ENCODE measurements at places on chromosomes 13 and 19. TPM values are rescaled to one million over a fixed set of nuclear protein-coding genes. Genes with fewer than 3 reads are reported as not detected.

- no peaks in the 10 kb centered on the region for H3K36me3 ChIP-seq
- no peak for DNase-seq
- H3K4me1 ChIP-seq: no peaks in the 10 kb centered on the region
- H3K27me3 ChIP-seq: peaks cover 68% of the 10 kb centered on the region
- no peak overlapping the region for H3K4me3 ChIP-seq
Measured at GRCh38 chr19:31421856-31422255, 72.6 kb upstream of the TSHZ3 start.

- no peak for DNase-seq
- peaks cover 2% of the 10 kb centered on the region for H3K36me3 ChIP-seq
- no peak overlapping the region for H3K27ac ChIP-seq
Measured at GRCh38 chr13:42084722-42085121, 36.3 kb downstream of the DGKH start.

GRCh38 chr19:13931391-13932148, 6.6 kb downstream of the PODNL1 start:
- H3K36me3 ChIP-seq: no peaks in the 10 kb centered on the region
- H3K27ac ChIP-seq: no peak overlapping the region
- H3K4me1 ChIP-seq: peaks cover 15% of the 10 kb centered on the region
- H3K27me3 ChIP-seq: peaks cover 19% of the 10 kb centered on the region
- DNase-seq: no peak
- H3K4me3 ChIP-seq: no peak overlapping the region

DNA sequence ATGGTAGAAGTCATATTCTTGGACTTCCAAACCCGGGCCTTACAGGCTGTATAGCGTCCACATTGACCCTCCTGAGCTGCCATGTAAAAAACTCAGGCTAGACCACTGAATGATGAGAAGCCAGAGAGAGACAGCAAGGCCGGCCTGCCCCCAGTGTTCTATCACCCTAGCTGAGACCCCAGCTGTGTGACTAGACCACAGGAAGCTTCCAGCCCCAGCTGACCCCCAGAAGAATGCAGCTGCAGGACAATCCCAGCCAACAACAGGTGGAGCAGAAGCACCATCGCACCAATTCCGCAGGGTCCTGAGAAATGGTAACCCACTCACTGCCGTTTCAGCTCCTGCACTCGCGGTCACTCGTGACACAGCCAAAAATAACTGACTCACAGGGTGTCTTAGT, 2.9 kb upstream of the ATP11A start:
- no peaks in the 10 kb centered on the region for H3K36me3 ChIP-seq
- no peak overlapping the region for H3K27ac ChIP-seq
- no peak for DNase-seq
- H3K4me3 ChIP-seq: no peak overlapping the region
- H3K27me3 ChIP-seq: no peaks in the 10 kb centered on the region

- H3K27me3 ChIP-seq: no peaks in the 10 kb centered on the region
- H3K36me3 ChIP-seq: peaks cover 3% of the 10 kb centered on the region
- H3K4me1 ChIP-seq: peaks cover 20% of the 10 kb centered on the region
- DNase-seq: no peak
- H3K27ac ChIP-seq: no peak overlapping the region
- no peak overlapping the region for H3K4me3 ChIP-seq
Measured at GRCh38 chr19:4795400-4795799, 3.9 kb downstream of the FEM1A start.

GRCh38 chr19:3370214-3370720, 3.9 kb downstream of the NFIC start:
- no peak for DNase-seq
- no peak overlapping the region for H3K4me3 ChIP-seq
- H3K27ac ChIP-seq: peak overlapping the region; percentile 93

- no peak overlapping the region for H3K27ac ChIP-seq
- H3K4me1 ChIP-seq: no peaks in the 10 kb centered on the region
- H3K36me3 ChIP-seq: no peaks in the 10 kb centered on the region
- no peak overlapping the region for H3K4me3 ChIP-seq
- H3K27me3 ChIP-seq: peaks cover 19% of the 10 kb centered on the region
Measured at GRCh38 chr13:111916201-111916600, 150.7 kb upstream of the SOX1 start.

GRCh38 chr19:13942023-13942684, 3.9 kb upstream of the PODNL1 start:
- no peak overlapping the region for H3K4me3 ChIP-seq
- H3K4me1 ChIP-seq: peaks cover 2% of the 10 kb centered on the region
- DNase-seq: no peak
- H3K27me3 ChIP-seq: no peaks in the 10 kb centered on the region

DNA sequence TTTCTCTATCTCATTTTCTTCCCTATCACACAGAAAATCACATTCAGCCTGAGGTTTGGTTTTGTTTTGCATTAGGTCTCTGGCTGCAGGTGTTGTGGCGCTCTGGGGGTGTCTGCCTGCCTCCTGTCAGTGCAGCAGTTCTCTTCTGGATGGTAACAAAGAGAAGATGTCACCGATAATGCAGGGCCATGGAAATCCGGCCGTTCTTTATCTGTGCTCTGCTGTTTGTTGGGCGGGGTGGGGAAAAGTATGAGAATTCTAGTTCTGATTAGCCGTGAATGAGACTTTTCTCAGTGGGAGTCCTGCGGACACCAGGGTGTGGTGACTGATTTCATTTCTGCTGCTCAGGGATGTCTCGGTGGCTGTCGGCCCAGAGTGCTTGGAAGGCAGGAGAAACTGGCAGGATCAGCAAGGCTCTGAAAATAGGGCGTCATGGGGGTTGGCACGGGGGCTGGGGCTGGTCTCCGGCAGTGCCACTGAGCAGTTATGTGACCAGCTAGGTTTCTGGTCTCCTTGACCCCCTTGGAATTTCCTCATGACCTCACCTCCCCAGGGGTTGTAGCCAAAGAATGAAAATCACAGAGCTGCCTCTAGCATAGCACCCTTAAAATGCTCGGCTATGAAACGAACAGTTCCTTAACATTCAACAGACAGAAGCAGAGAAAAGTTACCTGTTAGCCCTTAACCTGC, 5.0 kb downstream of the RNF113B start:
- no peak overlapping the region for H3K27ac ChIP-seq
- no peaks in the 10 kb centered on the region for H3K4me1 ChIP-seq
- no peaks in the 10 kb centered on the region for H3K36me3 ChIP-seq
- no peak overlapping the region for H3K4me3 ChIP-seq
- H3K27me3 ChIP-seq: peaks cover 52% of the 10 kb centered on the region

- H3K4me1 ChIP-seq: no peaks in the 10 kb centered on the region
- no peak for DNase-seq
- no peak overlapping the region for H3K27ac ChIP-seq
- no peaks in the 10 kb centered on the region for H3K36me3 ChIP-seq
Measured at GRCh38 chr13:66443926-66444325, 786.2 kb downstream of the PCDH9 start.

- H3K36me3 ChIP-seq: peaks cover 2% of the 10 kb centered on the region
- peaks cover 47% of the 10 kb centered on the region for H3K4me1 ChIP-seq
- no peak for DNase-seq
- H3K4me3 ChIP-seq: no peak overlapping the region
Measured at GRCh38 chr13:50912851-50913250, 3.3 kb downstream of the RNASEH2B start.

DNA sequence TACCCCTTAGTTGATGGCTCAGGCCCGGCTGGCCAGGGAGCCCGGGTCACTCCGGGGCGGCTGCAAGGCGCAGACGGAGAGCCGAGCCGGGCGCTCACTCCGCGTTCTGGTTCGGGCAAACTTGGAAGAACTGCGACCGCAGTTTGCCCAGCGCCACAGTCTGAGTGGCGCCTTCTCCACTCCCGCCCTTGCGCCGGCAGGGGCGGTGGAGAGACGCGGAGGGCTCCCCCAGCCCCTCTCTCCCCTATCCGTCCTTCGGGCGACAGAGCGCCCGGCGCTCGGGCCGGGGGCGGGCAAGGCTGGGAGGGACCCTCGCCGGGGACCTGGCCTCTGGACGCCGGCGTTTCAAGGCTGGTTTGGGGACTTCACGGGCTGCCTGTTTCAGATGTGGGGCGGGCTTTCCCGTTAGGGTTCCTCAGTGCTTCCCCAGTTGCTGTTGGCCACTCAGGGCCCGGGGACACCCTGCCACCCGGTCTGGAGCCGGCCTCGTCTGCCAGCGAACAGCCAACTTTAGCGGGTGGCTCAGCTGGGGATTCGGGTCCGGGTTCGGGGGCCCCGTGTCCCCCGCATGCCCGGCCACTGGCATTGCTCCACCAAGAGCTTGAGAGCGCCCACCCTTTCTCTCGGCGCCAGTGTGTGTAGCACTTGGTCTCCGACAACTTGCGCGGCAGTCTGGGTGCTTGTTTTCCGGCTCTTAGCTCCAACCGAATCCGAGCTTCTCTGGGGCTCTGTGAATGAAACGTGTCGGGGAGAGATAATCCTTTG, 1.5 kb downstream of the GPC6 start:
- H3K27me3 ChIP-seq: peaks cover 43% of the 10 kb centered on the region
- DNase-seq: no peak
- H3K27ac ChIP-seq: no peak overlapping the region
- no peaks in the 10 kb centered on the region for H3K4me1 ChIP-seq
- H3K36me3 ChIP-seq: no peaks in the 10 kb centered on the region

DNA sequence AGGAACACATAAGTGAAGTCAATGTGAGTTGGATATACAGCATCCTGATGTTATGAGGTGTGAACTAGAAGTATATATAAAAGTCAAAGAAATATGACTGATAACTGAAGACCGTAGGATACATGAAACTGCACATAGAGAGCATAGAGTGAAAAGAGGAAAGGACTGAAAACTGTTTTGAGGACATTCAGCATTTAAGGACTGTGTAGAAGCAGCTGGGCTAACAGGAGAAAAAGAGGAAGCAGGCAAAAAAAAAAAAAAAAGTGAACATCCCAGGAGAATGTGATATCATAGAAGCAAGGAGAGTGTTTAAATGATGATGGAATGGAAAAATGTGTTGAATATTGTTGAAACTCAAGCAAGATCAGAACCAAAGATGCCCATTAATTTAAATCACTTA, 363.5 kb downstream of the PCDH20 start:
- no peaks in the 10 kb centered on the region for H3K27me3 ChIP-seq
- no peak overlapping the region for H3K27ac ChIP-seq
- no peak overlapping the region for H3K4me3 ChIP-seq
- no peak for DNase-seq

GRCh38 chr13:112828082-112828699, 138.4 kb downstream of the ATP11A start:
- DNase-seq: no peak
- no peaks in the 10 kb centered on the region for H3K4me1 ChIP-seq
- H3K4me3 ChIP-seq: no peak overlapping the region
- no peak overlapping the region for H3K27ac ChIP-seq

- peaks cover 3% of the 10 kb centered on the region for H3K36me3 ChIP-seq
- H3K4me1 ChIP-seq: peaks cover 40% of the 10 kb centered on the region
- DNase-seq: no peak
- H3K27me3 ChIP-seq: no peaks in the 10 kb centered on the region
- no peak overlapping the region for H3K4me3 ChIP-seq
- peak overlapping the region; percentile 100 for H3K27ac ChIP-seq
Measured at GRCh38 chr19:35905178-35905727, 2.8 kb downstream of the TYROBP start.

DNA sequence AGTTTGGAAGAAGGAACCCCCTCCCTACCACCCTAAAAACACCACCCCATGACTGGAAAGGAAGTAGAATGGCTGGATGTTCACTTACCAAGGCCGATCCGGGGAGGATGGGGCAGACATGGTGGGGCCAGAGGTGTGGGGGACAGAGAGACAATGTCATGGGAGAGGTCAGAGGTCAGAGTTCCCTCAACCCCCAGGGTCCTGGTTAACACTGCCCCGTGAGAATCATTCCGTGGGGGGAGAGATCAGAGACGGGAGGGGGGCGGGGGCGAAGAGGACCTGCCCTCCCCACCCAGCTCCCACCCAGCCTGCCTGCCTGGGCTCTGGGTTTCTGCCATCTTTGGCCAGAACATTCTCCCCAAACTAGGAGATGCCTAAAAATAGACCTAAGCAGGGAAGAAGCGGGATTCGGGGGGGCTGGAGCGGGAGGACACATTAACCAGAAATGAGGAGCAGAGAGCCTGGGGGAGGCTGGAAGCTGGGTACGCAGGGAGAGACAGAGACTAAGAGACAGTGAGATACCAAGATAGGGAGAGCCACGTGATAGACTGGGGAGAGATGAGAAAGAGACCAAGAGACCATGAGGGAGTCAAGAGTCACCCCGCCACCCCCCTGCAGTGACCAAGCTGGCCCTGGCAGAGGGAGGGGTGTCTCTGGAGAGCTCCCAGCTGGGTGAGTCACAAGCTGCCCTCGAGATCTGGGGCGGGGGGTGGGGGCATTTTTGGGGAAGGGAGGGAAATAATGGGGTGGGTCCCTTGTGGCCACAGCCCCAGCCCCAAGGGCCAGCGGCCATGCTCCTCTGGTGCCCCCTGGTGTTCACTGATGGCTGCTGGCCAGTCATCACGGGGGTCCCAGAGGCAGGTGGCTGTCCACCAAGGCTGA, 6.1 kb upstream of the KANK2 start:
- H3K4me3 ChIP-seq: no peak overlapping the region
- peaks cover 8% of the 10 kb centered on the region for H3K4me1 ChIP-seq
- H3K36me3 ChIP-seq: no peaks in the 10 kb centered on the region
- DNase-seq: peak; percentile 20

- no peaks in the 10 kb centered on the region for H3K27me3 ChIP-seq
- no peak overlapping the region for H3K27ac ChIP-seq
- H3K4me1 ChIP-seq: no peaks in the 10 kb centered on the region
- DNase-seq: no peak
Measured at GRCh38 chr13:88919970-88920628, 1248.9 kb downstream of the SLITRK5 start.

- peaks cover 3% of the 10 kb centered on the region for H3K4me1 ChIP-seq
- H3K4me3 ChIP-seq: no peak overlapping the region
- no peak for DNase-seq
- peaks cover 9% of the 10 kb centered on the region for H3K36me3 ChIP-seq
Measured at GRCh38 chr19:56319991-56320390, 5.4 kb upstream of the ZSCAN5A start.

DNA sequence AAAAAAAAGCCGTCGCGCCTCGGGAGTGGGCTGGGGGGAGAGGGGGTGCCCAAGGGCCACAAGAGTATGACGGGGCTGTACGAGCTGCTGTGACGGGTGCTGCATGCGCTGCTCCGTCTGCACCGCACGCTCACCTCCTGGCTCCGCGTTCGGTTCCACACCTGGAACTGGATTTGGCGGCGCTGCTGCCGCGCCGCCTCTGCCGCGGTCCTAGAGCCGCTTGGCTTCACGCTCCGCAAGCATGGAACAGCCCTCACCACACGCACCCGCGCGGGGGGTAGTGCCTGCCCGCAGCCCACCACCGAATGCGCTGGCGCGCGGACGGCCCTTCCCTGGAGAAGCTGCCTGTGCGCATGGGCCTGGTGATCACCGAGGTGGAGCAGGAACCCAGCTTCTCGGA, 18.8 kb downstream of the C1QTNF9 start:
- no peak overlapping the region for H3K27ac ChIP-seq
- H3K36me3 ChIP-seq: no peaks in the 10 kb centered on the region
- peak overlapping the region; percentile 19 for H3K4me3 ChIP-seq

GRCh38 chr19:4301590-4302242, 473 bp downstream of the TMIGD2 start:
- H3K27me3 ChIP-seq: no peaks in the 10 kb centered on the region
- H3K4me1 ChIP-seq: peaks cover 18% of the 10 kb centered on the region
- peak overlapping the region; percentile 73 for H3K4me3 ChIP-seq

Gene HSD17B14
- total RNA-seq: not detected

Gene KIR2DL1
- total RNA-seq: not detected

Gene ALOX5AP
- 58.4 TPM for total RNA-seq

Gene PTGER1
- not detected for total RNA-seq

Gene CYP2F1
- total RNA-seq: 0.37 TPM

Gene KIR3DL1
- total RNA-seq: not detected
